ENCODE measurements at places on chromosomes 12 and 14.

- no peak for DNase-seq
Observed at GRCh38 chr14:22434030-22434429, 155.0 kb downstream of the DAD1 start.

GRCh38 chr14:71539650-71540285 lies 392.5 kb upstream of the RGS6 start:
- no peak for DNase-seq

DNA sequence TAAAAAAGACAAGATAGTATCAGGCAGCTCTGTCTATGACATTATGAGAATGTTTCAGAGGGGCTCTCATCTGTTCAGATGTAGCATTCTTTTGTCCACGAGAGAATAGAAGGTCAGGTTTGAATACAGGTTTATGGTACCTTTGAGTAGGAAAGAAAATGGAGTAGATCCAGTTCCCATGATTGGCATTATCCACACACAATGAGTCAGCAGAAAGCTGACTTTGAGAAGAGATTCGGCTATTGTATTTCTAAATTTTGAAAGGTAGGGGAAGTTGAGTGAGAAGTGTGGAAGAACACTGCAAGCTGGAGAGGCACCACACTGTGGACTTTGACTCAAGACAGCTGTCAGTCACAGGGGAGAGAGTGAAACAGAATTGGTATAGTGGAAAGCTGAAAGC lies 135.4 kb downstream of the SYT10 start:
- DNase-seq, result no peak

GRCh38 chr14:99758121-99758821 lies 34.9 kb upstream of the EML1 start:
- no peak for DNase-seq

All from inflammatory macrophage treated with lipopolysaccharide for 4 hours (primary cell).